Pons (tissue), 1 donor: ENCODE measurements at places on chromosomes 13 and 19.
A peak's percentile ranks its signal among the peaks of the same experiment; 100 is the strongest.

DNA sequence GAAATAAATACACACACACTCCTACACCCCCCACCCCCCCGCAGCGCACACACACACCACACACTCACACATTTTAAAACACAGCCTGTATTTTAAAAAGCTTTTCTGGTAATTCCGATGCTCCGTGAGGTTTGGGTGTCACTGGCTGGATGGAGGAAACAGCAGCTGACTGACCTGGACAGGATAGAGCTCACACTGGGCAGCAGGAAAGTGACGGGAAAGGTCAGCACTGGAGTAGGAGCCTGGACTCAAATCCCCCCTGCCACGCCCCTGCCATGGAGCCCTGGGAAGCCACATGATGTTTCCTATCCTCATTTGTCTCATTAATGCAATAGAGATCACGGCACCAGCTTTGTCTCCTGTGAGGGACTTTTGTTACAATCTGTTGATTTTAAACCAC lies 49.3 kb upstream of the STARD13 start:
- no peak for DNase-seq

GRCh38 chr19:38924388-38924787 lies 6.2 kb downstream of the SARS2 start:
- no peak for DNase-seq

DNA sequence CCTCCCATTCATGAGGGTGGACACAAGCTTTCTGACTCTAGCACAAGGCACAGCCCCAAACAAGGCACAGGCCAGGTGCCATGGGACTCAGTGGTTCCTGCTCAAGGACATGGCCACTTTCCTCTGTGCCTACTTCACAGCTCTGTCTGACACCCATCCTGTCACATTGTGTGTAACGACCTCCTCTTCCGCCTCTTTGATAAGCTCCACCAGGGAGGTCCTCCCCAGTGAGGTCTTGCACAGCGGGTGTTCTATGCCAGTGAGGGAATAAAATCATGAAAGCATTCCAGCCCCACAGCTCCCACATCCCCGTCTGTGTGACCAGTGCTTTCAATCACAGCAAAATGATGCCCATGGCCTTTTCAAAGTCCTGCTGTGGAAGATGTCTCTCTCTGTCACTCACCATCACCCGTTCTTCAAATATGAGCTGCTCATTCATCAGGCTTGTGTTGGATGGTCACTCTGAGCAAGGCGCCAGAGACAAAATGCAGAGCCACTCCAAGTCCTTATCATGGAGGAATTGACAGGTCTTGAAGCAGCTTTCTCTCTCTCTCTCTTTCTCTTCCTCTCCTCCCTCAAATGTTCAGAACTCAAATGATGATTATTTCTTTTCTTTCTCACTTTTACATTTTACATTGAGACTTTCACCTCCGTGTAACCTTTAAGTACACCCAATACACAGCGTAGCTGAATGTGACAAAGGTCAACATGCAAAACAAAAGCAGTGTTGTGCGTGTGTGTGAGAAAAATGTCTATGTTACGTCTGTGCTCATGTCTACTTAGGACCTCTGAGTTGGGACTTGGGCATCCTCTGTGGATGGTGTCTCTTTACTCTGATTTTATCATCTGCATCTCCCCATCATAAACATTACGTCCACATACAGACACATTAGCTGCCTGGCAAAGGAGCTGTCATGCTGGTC lies 8.0 kb upstream of the SPATA13 start:
- no peak for DNase-seq

DNA sequence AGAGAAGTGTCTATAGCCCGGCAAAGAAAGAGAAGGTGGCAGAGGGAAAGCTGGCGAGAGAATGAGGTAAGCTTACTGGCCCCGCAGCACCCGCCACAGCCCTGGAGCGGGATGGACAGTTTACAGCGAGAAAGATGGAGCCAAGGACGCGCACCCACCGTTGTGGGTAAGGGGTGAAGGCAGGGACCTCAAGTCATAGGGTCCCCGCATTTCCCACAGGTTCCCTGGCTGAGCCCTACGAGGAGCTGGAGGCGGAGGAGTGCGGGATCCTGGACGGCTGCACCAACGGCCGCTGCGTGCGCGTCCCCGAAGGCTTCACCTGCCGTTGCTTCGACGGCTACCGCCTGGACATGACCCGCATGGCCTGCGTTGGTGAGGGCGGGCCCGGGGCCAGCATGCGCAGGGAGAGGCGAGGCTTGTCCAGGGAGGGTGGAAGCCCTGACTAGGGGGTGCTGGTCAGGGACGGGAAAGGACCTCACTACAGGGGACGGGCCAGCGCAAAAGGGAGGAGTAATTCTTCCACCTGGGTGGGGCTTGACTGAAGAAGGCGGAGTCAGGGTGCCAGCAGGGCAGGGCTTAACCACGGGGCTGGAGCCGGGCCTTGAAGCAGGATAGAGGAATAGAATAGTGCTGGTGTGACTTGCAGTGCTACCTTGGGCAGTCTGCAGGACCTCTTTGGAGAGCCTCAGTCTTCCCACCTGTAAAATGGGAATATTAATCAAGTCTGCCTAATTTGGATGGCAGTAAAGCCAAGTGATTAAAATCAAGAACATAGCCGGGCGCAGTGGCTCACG lies 26.5 kb downstream of the LTBP4 start:
- DNase-seq, result no peak

DNA sequence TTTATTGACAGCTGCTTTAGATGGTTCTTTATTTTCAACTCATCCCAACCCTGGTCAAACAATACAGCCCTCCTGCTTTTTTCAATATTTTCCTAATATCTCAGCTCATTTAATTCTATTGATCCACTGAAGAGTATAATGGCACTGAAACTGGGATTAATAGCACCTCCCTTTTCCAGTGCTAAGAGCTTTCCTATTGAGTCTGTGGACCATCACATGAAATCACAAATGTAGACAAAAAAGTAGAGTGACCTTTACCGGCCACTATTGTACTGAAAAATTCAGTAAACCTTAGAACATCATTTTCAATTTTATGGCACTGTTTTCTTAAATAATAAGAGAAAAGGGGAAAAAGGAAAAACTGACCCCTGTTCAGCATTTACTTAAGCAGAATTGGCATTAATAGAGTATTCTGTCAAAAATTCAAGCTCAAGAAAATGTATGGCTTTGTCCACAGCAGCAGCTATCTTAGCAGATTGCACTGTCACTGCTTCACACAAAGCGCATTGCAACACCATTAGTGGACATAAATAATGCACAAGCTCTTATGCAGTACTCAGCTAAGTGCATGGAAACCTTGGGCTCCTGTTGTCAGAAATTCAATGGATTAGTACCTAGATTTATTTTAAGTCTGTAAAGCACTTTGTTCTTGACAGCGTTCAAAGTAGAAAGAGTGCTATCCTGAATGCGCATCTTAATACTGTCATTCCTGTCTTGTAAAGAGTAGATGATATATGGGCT lies 851.0 kb upstream of the KLHL1 start:
- no peak for DNase-seq

DNA sequence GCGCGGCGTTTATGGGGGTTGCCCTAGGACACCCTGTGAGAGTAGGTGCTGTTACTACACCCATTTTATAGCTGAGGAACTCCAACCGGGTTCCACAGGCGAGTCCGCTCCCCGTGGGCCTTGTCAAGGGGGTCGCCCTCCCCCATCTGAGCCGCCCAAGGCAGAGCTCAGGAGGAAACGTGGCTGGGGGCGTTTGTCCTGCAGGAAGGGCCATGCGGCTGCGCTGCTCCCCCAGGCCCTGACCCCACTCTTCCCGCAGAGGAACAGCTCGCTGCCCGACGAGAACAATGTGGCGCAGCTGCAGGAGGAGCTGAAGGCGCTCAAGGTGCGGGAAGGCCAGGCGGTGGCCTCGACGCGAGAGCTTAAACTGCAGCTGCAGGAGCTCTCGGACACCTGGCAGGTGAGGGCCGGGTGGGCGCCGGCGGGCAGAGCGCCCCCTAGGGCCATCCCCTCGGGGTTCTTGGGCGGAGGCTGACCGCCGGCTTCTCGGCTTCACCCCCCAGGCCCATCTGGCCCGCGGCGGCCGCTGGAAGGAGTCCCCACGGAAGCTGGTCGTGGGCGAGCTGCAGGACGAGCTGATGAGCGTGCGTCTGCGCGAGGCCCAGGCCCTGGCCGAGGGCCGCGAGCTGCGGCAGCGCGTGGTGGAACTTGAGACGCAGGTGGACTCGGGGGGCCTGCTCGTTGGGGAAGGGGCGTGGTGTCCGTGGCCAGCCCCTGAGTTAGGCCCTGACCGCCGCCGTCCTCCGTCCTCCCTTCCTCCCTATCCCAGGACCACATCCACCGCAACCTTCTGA lies 12.4 kb downstream of the PRR36 start:
- DNase-seq, result no peak

- peak; percentile 32 for DNase-seq
Measured at GRCh38 chr13:30618930-30619279, 1.2 kb downstream of the USPL1 start.

- DNase-seq, result no peak
Measured at GRCh38 chr19:16041991-16042386, 34.3 kb upstream of the TPM4 start.

GRCh38 chr13:51237386-51237785 lies 15.2 kb downstream of the FAM124A start:
- no peak for DNase-seq

GRCh38 chr13:26943748-26944147 lies 183.2 kb upstream of the GPR12 start:
- DNase-seq, result no peak

DNA sequence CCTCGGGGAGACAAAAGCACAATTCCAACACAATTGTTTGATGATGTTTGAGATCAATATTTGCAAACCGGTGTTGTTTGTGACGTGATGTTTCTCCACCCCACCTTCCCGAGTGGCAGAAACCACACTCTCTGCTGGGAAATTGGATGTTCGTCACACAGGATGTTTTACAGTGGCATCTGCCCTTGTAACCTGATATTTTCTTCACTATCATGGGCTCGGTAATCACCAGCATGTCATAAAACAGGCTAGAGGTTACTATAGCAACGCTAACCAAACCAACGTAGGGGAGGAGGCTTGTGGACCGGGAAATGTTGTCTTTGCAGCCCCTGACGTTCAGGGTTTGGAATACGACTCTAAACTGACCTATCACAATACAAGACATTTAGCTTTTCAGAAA lies 454.5 kb downstream of the IRS2 start:
- no peak for DNase-seq

GRCh38 chr19:38503077-38503410 lies 69.6 kb downstream of the RYR1 start:
- DNase-seq, result no peak

- DNase-seq, result no peak
Measured at GRCh38 chr19:20385061-20385460, 180.5 kb downstream of the ZNF737 start.

GRCh38 chr13:47611664-47612288 lies 389.3 kb downstream of the SUCLA2 start:
- no peak for DNase-seq

GRCh38 chr13:74080762-74081161 lies 53.4 kb downstream of the KLF12 start:
- DNase-seq, result no peak

GRCh38 chr13:91017031-91017668 lies 330.3 kb upstream of the MIR17HG start:
- DNase-seq, result peak; percentile 54

DNA sequence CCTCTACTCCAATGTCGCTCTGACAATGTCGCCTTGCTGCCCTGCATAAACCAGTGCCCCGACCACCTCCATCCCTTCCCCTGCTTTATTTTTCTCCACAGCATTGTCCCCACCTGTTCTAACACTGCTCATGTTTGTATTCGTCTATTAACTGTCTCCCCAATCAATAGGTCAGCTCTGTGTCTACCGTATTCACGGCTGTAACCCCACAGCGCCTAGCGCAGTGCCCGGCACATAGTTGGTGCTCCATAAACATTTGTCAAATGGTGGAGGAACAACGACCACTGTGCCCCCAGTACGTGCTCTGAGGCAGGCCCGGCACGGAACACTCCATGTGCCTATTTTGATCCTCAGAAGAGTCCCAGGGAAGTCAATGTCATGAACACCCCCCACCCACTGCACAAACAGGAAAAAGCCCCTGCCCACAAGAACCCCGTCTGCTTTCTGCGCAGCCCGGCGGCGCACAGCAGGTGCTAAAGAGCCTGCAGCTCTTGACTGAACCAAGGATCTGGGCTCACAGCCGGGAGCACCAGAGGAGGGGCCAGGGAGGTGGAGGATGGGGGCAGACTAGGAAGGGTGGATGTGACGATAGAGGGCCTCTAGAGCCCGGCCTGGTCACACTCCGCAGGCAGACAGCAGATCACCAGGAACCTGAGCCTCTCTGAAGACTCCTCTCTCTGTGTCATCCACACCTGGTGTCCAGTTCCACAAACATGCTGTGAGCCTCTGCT lies 1.8 kb upstream of the CEACAM16 start:
- no peak for DNase-seq

GRCh38 chr13:24361852-24362366 lies 52.5 kb downstream of the C1QTNF9 start:
- no peak for DNase-seq

DNA sequence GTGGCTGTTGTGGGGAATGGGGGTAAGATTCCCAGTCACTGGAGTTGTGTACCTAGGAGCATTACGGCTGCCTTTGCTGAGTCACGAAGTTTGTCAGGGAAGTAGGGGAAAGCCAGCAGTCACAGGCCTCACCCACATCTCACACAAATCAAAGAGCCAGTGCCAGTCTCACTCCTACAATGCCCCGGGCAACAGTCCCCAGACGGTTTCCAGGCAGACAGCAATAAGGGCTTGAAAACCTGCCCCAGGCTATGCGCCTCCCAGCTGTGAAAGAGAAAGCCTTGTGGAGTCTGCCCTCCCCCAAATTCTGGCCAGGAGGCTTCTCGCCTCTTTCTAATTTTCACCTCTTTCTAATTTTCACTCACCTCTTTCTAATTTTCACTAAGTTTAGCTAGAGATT lies 142.3 kb upstream of the EDNRB start:
- peak; percentile 3 for DNase-seq
